ENCODE measurements at places on chromosomes 6 and 20.

GRCh38 chr6:155309150-155309549 is 5.1 kb downstream of the TFB1M start:
- DNase-seq, result no peak

DNA sequence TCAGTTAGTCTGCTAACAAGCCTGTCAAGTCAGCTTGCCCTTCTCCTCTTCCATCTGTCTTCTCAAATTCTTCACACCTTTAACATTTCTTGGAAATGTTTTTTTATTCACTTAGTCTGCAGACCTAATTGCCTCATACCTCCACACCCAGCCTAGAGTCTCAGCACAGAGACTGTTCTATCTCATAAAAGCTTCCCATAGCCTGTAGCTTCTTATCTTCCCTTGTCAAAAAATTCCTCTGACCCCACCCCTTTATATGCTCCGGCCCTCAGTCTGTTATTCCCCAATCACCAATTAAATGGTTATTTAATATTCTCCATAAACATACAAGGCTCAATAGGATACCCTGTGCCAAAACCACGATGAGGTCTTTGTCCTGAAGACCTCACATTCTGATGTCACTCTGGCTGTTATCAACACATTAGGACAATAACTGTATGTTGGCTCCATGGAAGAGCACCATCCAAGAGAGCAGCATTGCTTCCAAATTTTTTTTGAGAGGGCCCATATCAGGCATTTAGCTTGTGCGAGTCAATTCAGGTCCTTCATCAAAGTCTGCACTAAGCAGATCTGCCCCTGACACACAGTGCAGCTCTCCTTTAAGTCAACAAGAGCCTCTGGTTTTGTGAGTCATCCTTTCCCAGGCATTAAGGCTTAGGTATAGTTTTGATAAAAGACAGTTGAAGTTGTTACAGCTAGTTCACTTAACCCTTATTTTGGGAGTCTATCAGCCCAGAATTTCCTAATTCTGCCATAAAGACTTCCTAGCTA is 83.2 kb upstream of the TBX18 start:
- DNase-seq, result no peak

- DNase-seq, result peak; percentile 37
These were observed 72.1 kb downstream of the AFDN start for GRCh38 chr6:167898673-167899311.

- DNase-seq, result no peak
These were observed 272.9 kb upstream of the KCNQ5 start for GRCh38 chr6:72348926-72349325.

DNA sequence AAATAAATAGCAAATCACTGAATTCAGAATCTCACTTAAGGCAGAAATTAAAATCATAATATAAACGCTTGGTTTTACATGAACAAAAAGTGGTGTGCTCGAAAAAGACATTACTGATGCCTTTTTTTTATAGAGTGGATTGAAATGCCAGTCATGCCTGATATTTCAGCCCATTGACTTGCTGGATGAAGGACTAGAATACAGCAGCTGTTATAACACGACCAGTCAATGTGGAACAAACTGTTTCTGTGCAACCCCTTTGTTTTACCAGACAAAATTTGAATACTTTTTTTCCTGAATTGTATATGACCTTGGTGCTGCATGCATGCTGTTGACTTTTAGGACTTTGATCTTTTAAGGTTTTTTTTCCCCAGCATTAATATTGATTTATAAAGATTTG is 150.0 kb downstream of the QKI start:
- DNase-seq, result no peak

- no peak for DNase-seq
These were observed 23.0 kb upstream of the RBPJL start for GRCh38 chr20:45283551-45284057.

- DNase-seq, result no peak
These were observed 1.0 kb downstream of the CALHM6 start for GRCh38 chr6:116461932-116462885.

DNA sequence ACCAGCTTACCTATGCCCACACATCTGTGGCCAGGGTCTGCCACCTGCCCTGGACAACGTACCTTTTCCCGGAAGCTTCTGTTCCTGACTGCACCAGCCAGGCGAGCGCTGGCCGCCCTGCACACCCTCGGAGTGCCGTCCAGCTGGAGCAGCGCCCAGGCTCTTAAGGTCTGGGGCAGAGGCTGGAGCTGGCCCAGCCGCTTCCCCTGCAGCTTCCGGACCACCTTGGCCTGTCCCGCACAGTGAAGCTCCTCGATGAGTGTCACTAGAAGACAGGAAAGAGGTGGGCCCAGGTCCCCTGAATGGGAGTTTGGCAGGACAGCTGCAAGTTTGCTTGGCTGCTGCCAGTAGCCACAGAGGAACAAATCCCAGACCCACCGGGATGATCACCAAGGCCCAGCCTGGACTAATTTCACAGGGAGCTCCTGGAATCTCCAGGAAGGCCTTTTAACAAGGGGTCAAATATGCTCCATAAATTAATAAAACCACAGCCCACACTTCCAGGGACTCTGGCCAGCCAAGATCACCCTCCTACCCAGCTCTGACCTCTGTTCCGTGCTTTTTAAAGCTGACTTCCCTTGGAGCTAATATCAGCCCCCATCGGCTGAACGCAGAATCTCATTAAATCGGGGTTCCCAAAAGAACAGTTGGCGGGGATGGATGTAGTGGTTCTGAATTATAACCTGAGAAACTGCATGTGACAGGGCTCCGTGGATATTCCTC is 82.3 kb downstream of the PTPN1 start:
- no peak for DNase-seq

- peak; percentile 62 for DNase-seq
These were observed 20.8 kb downstream of the C20orf203 start for GRCh38 chr20:32652739-32653526.

DNA sequence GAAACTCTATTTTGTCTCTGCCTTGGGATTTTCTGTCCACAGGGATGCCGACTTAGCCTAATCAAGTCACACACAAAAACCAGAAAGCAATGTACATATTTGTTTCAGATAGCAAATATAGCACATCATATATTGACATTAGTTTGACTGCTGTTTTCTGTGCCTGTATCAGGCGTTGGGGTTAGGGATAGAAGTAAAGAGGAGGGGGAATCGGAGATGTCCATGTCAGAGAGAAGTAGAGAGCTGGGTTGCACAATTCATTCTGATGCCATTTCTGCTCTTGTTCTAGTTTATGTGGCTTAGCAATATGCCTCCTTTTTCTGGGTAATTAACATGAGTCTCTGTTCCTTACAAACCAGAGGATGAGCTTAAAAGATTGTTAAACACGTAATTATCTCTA is 14.7 kb upstream of the IPCEF1 start:
- DNase-seq, result no peak

GRCh38 chr6:131004936-131005335 is 58.1 kb downstream of the EPB41L2 start:
- no peak for DNase-seq

DNA sequence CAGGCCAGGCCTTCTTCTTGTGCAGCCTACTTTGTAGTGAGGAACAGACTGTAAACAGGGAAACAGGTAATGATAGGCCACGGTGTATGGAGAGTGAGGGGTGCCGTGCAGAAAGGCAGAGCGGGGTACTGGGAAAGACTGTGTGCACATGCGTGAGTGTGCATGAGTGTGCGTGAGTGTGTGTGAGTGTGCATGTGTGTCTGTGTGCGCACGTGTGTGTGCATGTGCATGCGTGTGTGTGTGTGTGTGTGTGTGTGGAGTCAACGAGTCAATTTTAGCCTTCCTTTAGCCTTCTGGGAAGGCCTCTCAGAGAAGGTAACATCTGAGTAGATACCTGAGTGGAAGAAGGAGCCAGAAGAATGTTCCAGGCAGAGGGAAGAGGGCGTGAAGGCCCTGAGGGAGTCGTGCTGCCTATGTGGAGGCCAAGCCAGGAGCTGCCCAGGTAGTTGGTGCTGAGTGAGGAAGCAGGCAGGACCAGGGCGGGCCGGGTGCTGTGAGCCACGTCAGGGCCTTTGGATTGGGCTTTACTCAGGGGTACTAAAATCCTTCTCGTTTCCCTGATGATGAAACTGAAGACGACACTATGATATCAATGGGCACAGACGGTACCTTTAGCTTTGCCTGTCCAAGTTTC is 6.3 kb downstream of the APCDD1L start:
- no peak for DNase-seq

DNA sequence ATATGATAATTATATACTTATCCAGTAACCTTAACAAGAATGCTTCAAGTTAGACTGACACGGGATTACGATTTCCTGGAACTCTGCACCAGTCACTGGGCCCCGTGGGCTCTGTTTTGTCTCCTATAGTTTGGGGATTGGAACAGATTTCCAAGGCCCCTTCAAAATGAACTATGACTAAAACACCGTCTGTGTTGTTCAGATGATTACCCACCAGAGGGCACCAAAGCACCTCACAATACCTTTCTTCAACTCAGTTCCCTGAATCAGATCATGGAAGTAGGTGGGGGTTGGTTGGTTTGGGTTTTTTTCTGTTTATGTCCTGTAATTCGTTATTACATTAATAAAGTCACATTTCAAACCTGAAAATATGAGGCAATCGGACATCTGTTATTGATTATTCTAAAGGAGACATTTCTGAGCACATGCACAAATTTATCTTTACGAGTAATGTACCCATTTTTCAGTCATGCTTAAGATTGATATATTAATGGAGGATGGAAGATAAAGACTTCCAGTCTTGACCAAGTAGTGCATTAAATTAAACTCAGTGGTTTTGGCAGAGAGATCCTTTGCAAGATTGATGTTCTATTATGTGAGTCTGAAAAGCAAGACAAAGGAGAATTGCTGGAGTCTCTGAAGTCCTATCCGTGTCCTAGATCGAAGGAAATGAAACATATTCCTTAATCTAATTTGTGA is 112.0 kb upstream of the COL21A1 start:
- DNase-seq, result peak; percentile 61

- no peak for DNase-seq
These were observed 26.8 kb upstream of the TNFAIP3 start for GRCh38 chr6:137840252-137840651.

- peak; percentile 63 for DNase-seq
These were observed 31.1 kb downstream of the CDKAL1 start for GRCh38 chr6:20565342-20565741.

DNA sequence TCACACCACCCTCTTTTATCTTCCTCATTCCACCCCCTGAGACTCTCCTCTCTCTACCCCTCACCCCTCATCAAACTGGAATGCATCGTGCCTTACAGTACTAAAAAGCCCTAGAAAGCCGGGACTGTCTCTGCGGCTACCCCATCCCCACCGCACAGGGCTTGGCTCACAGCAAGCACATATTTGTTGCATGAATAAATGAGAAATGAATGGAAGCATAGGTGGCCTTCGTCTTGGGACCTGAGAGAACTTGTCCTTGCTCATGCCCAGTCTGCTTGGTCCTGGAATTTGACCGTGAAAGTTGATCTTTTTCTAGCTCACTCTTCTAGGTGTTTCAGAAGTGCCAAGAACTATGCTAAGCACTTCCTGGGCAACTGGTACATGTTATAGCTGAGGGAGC is 53.3 kb downstream of the APCDD1L start:
- no peak for DNase-seq

GRCh38 chr6:138484018-138484731 is 15.1 kb downstream of the NHSL1 start:
- DNase-seq, result no peak

DNA sequence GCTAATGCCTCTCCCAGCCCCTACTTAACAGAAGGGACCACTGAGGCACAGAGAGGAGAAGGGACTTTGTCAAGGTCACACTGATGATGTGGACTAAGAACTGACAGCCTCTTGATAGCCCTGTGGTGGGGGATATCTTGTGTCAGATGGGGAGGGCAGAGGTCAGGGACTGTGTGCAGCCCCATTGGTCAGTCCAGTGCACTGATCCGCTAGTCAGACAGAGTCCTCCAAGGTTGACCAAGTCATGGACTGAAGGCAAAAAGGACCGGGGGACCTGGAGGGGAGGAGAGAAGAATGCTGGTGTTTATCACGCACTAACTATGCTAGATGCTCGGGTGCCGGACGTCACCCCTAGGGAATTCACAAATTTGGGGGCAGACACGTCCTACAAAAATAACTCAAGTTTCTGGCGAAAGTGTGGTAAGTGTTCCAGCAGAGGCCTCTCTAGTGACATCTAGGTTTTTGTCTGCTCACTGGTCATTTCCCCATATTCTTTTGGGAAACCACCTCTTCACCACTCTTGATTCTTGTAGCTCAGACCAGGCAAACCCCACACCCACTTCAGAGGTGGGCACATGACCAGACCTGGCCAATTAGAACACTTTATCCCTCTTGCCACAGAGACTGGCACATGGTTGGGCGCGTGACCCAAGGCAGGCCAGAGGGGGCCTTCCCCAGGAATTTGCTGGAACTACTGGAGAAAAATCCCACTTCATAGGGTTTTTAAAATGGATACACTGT is 21.0 kb downstream of the TCF15 start:
- DNase-seq, result no peak

GRCh38 chr6:118685823-118686449 is 34.5 kb upstream of the CEP85L start:
- no peak for DNase-seq

GRCh38 chr20:10540636-10541493 is 105.8 kb downstream of the SLX4IP start:
- DNase-seq, result no peak

- no peak for DNase-seq
These were observed 31.3 kb downstream of the SLC22A3 start for GRCh38 chr6:160379466-160379865.

DNA sequence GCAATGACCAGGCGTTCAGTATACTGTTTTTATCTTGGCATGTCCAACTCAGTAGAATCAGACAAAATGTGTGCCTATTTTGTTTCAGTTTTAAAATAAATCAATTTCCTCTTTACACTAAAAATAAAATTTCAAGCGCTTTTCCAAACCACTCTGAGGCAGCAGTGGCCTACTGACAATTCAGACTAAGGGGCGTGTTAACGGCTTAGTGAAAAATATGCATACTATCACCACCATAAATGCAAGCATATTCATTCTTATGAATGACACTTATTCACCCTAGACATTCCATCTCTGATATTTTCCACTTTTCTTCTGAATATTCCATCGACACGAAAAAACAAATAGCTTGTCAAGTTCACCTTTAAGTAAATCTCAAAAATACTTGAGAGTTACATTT is 7.5 kb downstream of the TBX18 start:
- DNase-seq, result no peak

DNA sequence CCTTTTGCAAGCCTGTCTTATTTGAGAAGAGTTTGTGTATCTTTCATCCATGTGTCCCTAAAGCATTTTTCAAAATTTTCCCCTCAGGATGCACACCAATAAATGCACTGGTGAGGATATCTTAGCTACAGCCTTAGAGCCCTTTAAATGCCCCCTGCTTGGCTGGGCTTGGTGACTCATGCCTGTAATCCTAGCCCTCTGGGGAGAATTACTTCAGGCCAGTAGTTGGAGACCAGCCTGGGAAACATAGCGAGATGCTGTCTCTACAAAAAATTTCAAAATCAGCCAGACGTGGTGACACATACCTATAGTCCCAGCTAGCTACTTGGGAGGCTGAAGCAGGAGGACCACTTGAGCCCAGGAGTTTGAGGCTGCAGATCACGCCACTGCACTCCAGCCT is 33.8 kb upstream of the PLCB4 start:
- DNase-seq, result no peak

- DNase-seq, result peak; percentile 33
These were observed 33.1 kb upstream of the LCA5 start for GRCh38 chr6:79570129-79571029.

- DNase-seq, result no peak
These were observed 74.7 kb downstream of the LAMA4 start for GRCh38 chr6:112179631-112180030.

Measured in Jurkat, Clone E6-1 (cell line).